NCI-H1092 (cell line): ENCODE measurements at places on chromosomes 6 and 20.

DNA sequence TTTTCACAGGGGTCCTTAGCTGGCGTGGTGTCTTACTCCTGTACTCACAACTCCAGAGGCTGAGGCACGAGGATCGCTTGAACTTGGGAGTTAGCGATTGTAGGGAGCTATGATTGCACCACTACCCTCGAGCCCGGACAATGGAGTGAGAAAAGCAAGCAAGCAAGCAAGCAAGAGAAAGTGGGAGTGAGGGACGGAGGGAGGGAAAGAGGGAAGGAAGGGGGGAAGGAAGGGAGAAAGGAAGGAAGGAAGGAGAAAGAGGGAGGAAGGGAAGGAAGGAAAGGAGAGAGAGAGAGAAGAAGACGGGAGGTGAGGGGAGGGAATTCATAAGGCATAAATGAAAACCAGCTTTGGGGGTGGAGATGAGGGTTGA is 120.5 kb downstream of the TRIM27 start:
- DNase-seq, result no peak

GRCh38 chr6:107555449-107555848 is 65.5 kb downstream of the SOBP start:
- DNase-seq, result no peak

DNA sequence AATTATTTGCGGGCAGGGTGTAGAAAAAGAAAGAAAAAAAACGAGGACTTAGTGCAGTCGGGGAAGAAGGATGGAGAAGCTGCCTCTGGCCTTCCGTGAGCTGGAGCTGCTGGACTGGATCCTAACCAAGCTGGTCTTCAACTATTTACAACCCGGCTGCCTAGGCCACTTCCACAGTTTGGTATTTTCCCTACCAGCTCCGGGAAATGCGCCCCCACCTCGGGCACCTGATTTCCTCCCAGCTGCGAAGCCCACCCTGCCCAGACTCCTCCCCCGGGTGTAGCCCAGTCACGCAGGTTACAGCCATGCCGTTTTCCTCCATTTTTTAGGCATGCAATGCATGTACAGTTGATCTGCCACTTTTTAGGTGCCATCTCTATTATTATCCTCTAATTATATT is 21.2 kb downstream of the THEMIS start:
- DNase-seq, result no peak

GRCh38 chr6:144728804-144729203 is 443.7 kb downstream of the UTRN start:
- no peak for DNase-seq

DNA sequence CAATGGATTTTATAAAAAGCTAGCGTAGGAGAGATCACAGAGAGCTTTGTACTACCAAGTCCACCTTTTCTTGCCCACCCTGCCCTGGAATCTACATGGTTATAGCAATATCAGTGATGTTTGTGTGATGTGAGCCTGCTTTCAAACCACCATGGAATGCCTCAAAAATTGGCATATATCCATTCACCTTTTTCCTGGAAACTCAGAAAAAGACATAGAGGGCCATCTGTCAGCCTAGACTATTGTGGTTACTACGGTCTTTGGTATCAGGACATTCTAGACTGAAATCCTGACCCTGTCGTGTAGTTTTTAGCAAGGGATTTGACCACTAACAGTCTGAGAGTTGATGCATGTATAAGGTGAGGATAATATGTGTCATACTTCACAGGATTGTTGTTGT is 239.6 kb downstream of the GRIK2 start:
- DNase-seq, result no peak

GRCh38 chr6:69284176-69284730 is 512.6 kb downstream of the LMBRD1 start:
- no peak for DNase-seq

DNA sequence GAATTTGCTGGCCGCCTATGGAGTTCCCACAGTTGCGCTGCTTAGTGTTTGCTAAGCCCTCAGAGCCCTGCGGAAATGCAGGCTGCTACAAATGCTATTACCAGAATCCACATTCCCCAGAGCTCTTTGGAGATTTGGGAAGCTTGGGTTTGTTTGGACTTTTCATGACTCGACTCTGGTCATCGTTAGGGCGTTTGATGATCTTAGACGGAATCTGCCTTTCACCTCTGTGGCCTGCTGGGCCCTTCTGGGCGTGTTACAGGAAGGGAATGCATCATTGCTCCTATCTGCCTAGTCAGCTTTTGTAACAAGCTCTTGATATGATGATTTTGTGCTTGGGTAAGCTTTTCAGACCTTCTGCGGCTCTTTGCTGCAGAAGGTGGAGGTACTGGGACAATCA is 50.8 kb downstream of the EYA2 start:
- no peak for DNase-seq

DNA sequence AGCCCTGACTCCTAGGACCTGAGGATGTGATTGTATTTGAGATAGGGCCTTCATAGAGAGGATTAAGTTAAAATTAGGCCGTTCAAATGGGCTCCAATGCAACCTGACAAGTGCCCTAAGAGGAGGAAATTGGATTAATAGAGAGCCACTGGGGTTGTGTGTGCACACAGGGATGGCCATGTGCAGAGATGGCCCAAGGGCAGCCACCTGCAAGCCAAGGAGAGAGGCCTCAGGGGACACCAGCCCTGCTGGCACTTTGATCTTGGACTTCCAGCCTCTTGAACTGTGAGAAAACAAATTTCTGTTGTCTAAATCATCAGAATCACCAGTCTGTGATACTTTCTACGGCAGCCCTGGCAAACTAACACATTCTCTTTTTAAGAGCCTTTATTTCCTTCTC is 598.8 kb downstream of the UTRN start:
- no peak for DNase-seq

GRCh38 chr6:44304282-44305199 is 8.6 kb downstream of the AARS2 start:
- DNase-seq, result no peak

DNA sequence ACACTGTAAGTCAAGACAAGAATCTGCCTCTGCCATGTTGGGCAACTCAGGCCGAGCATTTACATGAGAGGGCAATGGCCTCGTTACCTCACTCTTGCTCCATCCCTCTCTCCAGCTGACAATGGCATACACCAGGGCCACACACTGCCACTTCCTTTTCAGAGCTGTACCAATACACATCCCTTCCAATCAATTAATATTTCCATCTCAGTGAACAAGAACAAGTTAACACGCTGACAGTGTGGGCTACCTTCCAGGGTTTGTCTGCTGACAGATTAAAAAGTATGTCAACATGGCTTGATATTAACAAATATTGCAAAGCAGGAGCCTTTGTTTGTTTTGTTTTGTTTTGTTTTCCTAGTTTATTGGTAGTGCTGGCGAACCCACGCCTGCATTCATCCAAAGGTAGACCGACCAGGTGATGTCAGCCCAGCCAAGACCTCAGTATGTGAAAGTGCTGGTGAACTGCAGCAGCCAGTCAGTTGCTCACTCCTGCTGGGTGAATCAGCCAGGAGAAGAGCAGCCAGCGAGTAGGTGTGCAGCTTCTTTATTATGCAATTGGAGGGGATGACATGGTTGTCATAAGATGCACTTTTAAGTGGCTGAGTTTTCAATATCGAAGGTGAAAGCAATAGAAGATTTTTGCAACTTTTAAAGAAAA is 487.3 kb upstream of the JARID2 start:
- DNase-seq, result no peak

DNA sequence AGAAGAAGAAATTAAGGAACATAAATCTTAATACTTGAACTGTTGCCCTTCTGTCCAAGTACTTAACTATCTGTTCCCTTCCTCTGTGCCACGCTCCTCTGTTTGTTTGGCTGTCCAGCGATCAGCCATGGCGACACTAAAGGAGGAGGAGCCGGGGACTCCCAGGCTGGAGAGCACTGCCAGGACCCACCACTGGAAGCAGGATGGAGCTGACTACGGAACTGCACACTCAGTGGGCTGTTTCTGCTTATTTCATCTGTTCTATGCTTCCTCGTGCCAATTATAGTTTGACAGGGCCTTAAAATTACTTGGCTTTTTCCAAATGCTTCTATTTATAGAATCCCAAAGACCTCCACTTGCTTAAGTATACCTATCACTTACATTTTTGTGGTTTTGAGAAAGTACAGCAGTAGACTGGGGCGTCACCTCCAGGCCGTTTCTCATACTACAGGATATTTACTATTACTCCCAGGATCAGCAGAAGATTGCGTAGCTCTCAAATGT is 17.1 kb downstream of the IRF4 start:
- DNase-seq, result no peak

DNA sequence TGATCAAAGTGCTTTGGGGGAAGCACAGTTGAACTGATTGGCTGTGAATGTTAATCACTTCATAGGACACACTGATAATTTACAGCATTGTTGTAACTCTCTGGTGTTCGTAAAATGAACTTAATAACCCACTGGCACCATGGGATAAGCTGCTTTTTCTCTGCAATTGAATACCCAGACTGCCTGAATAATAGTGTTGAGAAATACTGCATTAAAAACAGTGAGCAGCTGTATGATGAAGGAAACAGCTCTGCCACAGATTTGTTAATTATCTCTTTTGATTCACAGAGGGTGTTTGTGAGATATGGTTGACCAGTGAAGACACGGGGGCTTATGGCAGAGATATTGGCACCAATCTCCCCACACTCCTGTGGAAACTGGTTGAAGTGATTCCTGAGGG is 420.9 kb downstream of the CDKAL1 start:
- no peak for DNase-seq

DNA sequence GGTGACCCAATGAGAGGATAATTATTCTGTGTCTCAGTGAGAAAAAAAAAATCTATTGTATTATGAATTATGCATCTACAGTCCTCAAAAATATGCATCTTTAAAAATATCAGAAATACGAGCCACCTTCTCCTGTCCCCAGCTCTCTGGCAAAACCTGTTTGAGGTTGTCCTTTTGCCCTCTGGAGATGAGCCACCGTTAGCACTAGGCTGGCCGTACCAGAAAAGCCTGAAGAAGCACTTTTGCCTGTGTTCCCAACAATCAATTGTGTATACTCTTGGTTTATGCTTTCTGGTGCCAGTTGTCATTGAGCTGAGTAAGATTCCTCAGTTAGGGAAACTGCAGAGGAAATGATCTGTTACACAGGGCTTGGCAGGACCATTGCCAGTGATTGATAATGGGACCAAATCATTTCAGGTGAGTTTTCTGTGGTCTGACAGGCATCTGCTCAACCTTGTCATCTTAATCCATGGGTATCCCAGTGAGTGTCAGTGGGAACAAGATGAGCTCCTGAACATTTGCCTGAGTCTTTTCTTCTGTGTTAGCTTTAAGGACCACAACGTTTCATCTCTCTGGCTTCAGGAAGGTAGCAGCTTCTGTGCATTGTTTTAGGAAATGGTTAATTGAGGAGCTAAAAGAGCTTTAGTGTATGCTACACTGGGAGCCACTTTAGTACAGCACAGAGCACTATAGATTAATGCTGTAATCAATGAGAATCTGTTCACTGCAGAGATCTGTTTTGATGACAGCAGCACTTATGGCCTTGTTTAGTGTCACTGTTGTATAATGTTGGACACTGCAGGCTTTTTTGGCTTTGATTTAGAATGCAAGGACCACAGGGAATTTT is 330.1 kb downstream of the RIMS1 start:
- no peak for DNase-seq

GRCh38 chr6:161318456-161318855 is 44.6 kb upstream of the AGPAT4 start:
- no peak for DNase-seq
